Activated effector memory CD4-positive, alpha-beta T cell treated with anti-CD3 and anti-CD28 coated beads, Interleukin-2, amount 50 U/mL, for 16 hours (primary cell): ENCODE measurements at places on chromosomes 3 and 15.

DNA sequence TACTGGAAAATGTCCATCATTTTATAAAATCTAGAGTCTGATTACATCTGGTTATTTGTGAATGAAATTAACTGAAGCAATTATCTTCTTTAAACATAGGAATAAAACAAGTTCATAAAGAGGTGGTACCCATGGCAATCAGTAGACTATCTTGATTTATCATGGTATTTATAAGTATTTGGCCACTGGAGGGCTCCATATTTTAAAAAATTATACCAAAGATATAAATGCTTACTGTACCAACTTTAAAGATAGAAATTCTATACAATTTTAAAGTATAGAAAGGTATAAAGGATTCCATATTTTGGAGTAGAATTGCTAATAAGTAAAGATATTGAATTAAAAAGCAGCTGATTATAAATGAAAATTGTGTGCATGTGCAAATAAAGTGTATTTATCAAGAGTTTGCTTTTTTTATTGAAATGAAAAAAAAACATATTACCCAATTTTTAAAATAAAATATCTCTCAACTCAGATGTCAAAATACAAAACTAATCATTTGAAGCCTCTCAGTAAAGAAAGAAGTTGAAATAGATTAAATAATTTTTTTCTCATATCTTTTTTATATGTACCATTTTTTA, 105.3 kb downstream of the BBX start:
- no peak for DNase-seq

DNA sequence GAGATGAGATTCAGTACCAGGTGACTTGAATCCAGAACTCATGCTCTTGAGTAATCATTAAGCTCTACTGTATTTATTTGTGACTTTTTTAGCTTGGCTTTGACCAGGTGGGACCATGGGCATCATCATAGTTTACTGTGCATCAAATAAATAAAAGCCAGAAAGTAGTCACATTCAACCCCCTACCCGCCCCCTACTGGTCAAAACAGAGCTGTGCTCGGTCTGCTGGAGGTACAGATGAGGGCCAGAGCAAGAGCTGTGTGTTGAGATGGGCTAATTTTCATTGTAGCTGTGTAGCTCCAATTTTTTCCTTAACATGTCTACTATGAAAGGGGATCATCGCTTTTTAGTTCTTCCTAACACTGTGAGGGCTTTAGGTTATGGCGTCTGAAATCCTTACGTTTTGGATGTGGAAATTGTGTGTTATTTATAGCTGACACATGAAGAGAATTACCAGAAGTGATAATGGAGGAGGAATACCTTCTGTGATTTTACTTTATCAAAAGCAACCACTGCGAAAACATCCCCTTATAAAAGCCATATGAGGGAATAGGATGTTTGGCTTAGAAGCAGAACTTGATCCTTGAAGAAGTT, 375.1 kb downstream of the PTPRG start:
- no peak for DNase-seq

- peak; percentile 25 for DNase-seq
These were observed 4.5 kb downstream of the MYD88 start for GRCh38 chr3:38142959-38143358.

DNA sequence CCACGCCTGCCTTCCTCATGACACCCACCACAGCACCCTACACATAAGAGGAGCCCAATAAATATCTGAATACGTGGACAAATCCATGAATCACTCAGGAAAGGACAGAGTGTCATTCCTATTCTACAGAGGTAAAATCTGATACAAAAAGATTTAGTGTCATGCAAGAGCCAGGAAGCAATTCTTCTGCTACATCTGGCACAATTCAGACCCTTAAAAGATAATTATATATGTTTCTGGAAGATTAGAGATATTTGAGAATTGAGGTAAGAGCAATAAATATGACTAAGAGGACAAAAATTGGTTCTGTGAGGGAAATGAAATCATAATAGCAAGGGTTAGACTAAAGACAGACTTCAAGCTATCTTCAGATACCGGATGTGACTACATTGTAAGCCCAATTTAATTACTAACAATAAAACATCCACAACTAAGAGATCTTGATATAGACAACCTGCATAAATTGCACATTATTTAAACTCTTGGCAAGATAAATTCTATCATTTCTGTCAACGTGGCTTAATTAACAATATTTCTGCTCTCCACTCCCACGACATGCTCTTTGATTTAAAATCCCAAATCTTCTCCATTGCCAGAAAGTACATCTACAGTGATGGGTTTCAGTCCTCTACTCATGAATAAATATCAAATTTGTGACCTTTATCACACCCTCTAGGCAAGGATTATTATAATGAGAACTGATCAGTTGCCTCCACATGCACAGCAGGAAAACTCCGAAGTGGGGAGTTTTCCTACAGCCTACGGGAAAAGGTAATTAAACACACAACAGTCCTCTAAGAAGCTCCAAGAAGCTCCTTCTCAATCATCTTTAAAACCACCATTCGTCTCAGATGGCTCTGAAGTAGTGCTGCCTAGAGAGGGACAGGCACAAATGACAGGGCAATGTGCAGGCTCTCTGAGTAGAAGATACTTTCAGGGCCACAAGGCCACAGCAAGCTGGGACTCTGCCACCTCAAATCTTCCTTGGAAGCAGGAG, 32.6 kb downstream of the MB21D2 start:
- no peak for DNase-seq

DNA sequence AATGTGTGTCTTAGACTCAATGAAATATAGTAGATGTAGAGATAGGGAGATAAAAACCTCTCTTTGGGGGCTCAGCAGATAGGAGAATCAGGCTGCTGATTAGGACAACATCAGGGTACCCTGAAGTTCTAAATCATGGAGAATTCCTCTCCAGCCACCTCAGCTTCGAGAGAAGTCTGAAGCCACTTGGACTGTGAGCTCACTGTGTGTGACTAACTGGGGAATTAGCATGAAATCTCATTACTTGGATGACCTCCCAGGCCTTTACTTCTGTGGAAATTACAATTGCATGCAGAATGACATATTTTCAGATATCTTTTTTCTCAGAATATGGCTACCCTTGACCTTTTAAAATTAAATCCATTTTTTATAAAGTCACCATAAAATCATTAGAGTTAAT, 128.0 kb upstream of the MRPL3 start:
- no peak for DNase-seq

GRCh38 chr3:186802701-186803100, 3.6 kb downstream of the RFC4 start:
- DNase-seq: no peak

GRCh38 chr15:72783004-72783639, 436 bp downstream of the ADPGK start:
- DNase-seq: peak; percentile 73

GRCh38 chr3:171994646-171995428, 44.5 kb upstream of the FNDC3B start:
- DNase-seq: no peak

DNA sequence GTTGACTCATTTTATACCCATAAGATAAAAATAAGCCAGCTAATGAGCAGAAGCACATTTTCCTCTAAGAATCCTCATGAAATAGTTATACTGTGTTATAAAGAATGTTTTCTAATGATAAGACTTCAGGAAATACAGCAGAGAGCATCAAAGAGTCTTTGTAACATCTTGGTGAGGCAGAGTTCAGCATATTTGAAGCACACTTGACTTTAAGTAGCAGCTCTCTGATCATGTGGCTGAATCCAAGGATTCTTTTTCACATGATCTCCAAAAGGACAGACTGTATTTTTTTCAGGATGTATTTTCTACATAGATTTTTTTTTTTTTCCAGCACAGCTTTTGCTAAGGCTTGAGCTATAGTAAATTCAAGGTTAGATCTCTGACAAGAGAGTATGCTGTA, 195.1 kb downstream of the SI start:
- no peak for DNase-seq

DNA sequence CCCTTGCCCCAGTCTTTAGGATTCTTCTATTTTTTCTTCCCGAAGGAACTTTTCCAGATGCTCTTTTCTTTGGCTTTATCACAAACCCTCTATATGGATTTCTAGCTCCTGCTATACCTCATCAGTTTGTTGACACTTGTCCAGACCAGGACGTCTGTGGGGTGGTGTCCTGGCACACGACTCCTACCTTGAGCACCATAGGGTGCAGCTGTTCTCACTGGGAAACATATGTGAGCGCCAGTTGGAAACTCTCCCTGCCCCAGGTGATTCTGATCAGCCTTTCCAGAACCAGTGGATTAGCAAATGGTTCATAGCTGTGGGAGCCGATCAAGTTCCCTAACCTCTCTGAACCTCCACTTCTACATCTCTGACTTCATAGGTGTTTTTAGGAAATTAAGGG, 40.6 kb upstream of the USP3 start:
- DNase-seq: no peak

GRCh38 chr3:12465836-12466225, 18.4 kb upstream of the TSEN2 start:
- DNase-seq: no peak

DNA sequence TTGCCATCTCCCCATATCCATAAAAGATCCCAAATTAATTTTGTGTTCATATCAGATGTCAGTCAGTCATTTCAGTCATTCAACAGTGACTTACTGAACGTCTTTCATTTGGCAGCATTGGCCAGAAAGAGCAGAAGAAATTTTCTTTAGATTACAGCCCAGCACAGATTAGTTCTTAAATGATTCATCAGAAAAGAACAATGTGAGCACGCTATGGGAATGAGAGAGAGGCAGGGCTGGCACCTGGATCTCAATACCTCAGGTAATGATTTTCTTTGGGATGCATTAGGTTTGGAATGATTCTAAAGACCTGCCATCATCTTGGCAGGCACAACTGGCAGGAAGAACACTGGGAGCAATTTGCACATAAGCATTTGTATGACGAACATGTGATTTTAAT, 41.6 kb downstream of the FBN1 start:
- no peak for DNase-seq

DNA sequence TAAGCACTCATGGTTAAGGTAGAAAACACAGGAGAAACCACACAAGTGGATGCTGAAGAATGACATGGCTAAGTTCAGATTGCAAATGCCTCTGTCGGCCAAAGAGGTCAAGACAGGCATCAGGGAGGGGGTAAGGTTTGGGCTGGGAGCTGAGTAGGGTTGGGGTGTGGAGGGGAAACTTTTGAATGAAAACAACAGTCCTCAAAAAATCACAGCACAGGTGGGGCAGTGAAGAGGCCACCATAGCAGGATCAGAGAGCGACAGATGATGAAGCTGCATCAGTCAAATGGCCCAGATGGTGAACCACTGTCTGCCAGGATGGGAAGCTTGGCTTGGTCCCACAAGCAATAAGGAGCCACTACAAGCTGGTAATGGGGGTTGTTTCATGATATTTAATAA, 74.9 kb downstream of the ADCY5 start:
- peak; percentile 3 for DNase-seq

DNA sequence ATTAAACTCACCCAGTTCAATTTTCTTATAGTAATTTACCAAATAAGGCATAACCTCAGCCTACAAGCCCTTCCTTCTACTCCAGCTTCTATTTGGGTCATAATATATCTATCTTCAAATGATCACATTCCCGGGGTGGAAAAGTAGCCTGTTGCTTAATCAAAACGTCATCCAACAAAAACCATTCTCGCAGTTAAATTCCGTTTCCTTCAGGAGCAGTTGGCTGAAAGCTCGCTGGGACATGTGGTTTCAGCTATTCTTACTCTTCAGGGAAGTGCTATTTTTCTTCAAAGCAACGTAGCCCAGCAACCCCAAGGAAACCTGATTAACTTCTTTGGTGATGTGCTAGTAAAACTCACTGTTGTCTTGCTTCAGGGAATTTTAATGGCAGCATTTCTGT, 59.6 kb downstream of the MAGI1 start:
- DNase-seq: no peak

- no peak for DNase-seq
These were observed 166.0 kb downstream of the DPH6 start for GRCh38 chr15:35379972-35380371.

DNA sequence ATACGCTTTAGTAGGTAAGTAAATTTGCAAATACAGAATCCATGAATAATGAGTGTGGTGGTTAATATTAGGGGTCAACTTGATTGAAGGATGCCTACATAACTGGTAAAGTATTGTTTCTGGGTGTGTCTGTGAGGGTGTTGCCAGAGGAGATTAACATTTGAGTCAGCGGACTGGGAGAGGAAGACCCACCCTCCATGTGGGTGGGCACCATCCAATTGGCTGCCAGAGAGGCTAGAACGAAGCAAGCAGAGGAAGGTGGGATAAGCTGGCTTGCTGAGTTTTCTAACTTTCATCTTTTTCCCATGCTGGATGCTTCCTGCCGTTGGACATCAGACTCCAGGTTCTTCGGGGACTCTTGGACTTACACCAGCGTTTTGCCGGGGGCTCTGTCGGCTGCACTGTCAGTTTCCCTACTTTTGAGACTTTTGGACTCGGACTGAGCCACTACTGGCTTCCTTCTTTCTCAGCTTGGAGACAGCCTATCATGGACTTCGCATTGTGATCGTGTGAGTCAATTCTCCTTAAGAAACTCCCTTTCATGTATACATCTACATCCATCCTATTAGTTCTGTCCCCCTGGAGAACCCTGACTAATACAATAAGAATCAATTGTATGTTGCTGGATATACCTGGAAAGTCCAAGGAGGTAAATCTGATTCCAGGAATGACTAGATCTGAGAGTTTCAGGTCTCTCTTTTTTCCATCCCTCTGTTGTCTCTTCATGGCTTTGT, 25.8 kb upstream of the NEDD4 start:
- no peak for DNase-seq

GRCh38 chr3:188119846-188120245, 34.1 kb upstream of the LPP start:
- DNase-seq: no peak

GRCh38 chr3:42071904-42072812, 19.0 kb upstream of the TRAK1 start:
- DNase-seq: no peak

DNA sequence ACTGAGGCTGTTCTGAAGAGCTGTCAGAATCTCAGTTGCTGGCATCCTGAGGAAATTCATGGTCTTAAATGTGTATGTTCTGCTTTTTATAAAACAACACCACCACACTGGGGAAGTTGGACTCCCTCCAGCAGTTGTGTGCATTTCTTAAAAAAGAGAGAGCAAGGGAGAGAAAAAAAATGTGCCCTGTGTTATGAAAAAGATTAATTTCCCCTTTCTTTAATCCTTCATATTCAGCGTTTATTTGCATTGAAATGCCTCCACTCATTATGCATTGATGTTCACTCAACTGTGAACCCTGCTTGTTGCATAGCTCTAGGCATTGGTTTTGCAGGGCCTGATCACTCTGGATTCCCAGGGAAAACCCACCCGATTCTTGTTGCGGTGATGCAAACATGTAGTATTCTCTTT, 4.4 kb upstream of the ZNF609 start:
- DNase-seq: no peak

GRCh38 chr3:172259111-172259541, 189.1 kb downstream of the GHSR start:
- DNase-seq: no peak
